Cortex of kidney (tissue), 1 donor: ENCODE measurements at places on chromosomes 1 and 21.

- no peak for DNase-seq
Measured at GRCh38 chr1:51919684-51920083, 41.2 kb upstream of the NRDC start.

- DNase-seq: no peak
Measured at GRCh38 chr1:119266858-119267257, 101.7 kb upstream of the HAO2 start.

DNA sequence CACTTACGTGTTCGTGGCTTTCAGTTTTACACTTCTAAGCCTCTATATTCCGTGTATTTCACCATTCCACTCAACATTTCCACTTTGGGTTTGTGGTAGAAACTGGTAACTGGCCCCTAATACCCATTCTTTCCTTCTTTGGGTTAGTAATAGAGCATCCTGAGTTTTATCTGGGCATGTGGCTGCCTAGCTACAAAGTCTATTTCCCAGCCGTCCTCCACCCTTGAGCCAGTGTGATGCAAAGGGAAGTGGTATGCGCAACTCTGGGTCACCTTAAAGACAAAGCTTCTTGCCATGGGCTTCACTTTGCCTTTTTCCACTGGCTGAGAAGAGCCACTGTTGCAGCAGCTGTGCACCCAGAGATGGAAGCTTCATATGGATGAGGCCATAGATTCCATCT lies 73.9 kb downstream of the LAMC2 start:
- DNase-seq: no peak

DNA sequence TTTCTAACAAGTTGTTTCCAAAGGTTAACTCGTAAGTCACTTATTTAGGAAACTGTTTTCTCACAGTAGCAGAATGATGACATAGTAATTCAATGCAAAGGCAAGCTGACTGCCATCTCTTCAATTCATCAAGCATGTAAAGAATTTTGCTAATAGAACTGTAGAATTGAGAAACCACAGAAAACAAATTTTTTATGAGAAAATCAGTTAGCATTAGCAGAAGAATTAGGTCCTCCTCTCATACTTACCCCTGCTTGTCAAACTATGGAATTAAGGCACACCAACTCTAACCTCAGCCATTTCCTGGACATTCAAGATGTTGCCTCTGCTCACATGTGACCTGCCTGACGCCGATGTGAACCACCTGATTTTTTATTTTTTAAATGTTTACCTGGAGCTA lies 115.2 kb downstream of the LRRC40 start:
- DNase-seq: no peak

GRCh38 chr1:153386500-153386901 lies 4.4 kb downstream of the S100A8 start:
- no peak for DNase-seq

- DNase-seq: no peak
Measured at GRCh38 chr1:36352125-36352909, 28.9 kb upstream of the EVA1B start.

- no peak for DNase-seq
Measured at GRCh38 chr1:2972011-2972878, 49.0 kb upstream of the ACTRT2 start.

- DNase-seq: no peak
Measured at GRCh38 chr1:9715536-9716226, 64.2 kb downstream of the PIK3CD start.

- no peak for DNase-seq
Measured at GRCh38 chr1:174871886-174872285, 127.9 kb upstream of the CACYBP start.

DNA sequence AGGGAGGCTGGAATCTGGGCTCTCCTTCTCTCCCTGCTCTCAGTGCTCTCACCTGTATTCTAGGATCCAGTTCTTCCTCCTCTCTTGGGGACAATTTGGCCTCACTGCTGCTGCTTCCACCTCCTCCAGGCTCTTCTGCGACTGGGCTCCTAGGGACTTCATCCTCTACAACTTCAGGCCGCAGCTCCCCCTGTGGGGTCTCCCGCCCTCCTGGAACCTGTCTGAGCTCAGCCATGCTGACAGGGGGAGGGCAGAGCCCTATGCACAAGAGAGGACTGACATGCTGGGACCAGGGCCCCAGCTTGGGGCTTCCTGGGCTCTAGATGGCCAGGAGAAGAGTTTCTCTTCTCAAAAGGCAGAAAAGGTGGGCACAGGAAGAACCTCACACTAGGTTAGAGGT lies 1.0 kb downstream of the SH3BP5L start:
- DNase-seq: no peak

GRCh38 chr1:115479055-115479482 lies 141.0 kb upstream of the NGF start:
- DNase-seq: no peak

DNA sequence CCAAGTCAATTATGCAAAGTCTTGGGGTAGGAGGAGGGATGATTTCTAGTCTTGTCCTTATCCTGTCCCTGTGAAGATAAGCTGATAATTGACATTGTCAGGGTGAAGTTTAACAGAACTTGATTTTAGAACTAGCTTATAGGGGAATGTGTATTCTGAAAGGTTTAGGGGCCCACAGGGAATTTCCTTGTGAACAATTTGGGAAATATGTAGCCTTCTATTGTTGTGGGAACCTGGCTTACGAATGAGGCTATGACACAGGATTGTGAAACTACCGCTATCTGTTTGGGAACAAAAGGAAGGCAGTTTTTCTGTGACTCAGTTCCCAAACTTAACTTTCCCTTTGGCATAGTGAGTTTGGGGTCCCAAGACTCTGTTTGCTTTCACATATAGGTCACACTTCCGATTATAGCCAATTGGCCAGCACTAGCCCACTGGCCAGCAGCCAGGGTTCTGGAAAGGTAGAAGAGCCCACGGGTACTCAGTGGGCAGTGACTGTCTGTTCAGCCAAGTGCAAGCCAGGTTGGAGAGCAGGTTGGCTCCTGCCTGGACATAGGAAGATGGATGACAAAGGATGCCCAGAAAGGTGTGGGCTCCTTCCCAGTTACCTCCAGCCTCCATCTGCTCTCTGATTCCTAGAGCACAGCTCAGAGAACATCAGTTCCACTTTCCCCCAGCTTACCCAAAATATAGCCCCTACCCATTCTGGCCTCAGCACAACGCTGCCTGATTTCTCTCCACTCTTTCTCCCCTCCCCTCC lies 35.5 kb downstream of the H3-3A start:
- no peak for DNase-seq

- no peak for DNase-seq
Measured at GRCh38 chr1:10941891-10942541, 70.4 kb upstream of the TARDBP start.

- DNase-seq: no peak
Measured at GRCh38 chr1:210397681-210398080, 69.0 kb downstream of the HHAT start.

DNA sequence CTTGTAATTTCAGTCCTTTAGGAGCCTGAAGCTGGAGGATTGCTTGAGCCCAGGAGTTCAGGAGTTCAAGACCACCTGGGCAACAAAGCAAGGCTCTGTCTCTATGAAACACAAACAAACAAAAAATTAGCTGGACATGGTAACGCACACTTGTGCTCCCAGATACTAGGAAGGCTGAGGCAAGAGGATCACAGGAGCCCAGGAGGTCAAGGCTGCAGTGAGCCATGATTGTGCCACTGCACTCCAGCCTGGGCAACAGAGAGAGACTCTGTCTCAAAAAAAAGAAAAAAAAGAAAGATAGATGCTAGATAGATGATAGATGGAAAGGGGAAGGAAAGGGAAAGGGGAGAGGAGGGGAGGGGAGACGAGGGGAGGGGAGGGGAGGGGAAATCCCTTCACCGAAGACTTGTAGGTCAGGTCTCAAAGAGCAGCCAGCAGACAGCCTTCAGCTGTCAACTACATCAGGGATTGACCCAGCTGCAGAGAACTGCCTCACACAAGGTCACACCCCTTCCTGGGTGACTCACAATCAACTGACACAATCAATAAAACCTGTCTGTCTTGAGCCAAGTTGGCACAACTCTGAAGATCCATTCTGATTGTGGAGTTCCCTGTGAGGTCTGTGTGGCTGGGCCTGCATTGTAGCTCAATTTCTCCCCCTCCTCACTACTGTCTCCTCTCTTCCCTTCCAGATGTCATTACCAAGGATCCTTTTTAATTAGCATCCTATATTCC lies 200.6 kb downstream of the RGS7 start:
- no peak for DNase-seq

DNA sequence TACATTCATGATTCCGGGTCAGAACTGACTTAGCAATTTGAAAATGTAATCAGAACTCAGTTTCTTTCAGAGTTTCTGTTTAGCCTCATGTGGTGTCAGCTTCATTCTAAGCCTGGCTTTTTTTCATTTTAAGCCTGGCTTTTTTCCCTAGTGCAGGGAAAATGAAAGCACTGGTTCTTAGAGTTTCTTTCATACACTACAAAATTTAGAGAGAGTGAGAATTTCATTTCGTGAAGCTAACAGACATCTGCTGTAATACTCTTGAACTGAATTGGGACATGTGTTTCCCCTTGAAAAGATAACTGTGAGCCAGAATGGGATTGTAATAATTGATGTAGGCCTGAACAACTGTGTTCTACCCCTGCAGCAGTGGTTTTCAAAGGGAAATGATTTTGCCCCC lies 95.3 kb upstream of the KIAA0040 start:
- DNase-seq: no peak

DNA sequence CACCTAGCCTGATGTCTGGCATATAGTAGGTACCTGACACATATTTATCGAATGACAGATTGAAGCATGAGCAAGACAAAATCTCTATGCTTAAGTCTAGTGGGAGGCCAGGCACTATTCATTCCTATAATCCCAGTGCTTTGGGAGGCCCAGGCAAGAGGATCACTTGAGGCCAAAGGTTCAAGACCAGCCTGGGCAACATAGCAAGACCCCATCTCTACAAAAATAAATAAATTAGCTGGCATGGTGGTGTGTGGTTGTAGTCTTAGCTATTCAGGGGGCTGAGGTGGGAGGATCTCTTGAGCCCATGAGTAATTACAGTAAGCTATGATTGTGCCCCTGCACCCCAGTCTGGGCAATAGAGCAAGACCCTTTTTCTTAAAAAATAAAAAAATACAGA lies 23.2 kb upstream of the TUT4 start:
- no peak for DNase-seq

GRCh38 chr1:16978567-16979474 lies 1.6 kb downstream of the MFAP2 start:
- no peak for DNase-seq

DNA sequence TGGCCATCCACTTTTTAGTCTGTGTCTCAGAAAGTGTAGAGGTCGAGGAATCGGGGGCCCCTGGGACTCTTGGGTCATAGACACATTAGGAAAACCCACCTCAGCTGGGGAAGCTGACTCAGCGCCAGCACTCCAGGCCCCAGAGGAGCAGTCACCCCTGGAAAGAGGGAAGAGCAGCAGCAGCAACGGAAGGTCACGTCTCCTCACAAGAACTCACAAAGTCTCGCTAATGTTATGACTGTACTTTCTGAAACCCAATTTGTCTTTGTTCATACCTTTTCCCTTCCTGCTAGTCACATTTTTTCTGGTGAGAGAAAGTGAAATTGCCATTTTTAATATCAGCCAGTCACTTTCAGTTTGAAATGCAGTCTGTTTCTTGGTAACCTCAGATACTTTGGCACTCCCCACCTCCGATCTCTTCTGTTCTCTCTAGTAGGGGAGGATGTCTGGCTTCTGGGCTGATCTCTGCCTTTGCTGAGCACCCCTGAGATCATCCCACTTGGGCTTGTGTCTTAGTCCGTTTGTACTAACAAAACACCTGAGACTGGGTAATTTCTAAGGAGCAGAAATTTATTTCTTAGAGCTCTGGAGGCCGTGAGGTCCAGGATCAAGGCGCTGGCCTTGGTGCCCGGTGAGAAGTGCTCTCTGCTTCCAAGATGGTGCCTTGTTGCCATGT lies 6.0 kb upstream of the NLRP3 start:
- DNase-seq: no peak

DNA sequence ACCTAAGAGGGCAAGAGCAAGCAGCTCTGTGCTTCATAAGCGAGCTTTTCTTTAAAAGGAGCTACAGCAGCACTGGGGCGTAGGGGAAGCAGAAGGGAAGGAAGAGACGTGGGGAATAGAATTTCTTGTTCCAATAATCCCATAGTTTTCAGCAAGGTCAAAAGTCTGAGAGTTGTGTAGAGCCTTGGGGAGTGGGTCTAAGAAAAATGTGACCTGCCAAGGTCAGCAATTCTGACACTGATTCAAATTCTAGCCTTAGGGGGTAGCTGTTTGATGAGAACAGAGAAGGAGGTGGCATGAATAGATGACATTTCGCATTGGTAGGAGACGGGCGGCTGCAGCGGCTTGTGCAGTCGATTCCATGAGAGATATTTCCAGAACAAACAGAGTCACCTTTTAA lies 22.4 kb downstream of the PRRX1 start:
- DNase-seq: no peak

GRCh38 chr1:244833734-244834542 lies 1.5 kb upstream of the COX20 start:
- DNase-seq: no peak

GRCh38 chr1:84890566-84890965 lies 2.4 kb downstream of the LPAR3 start:
- no peak for DNase-seq

DNA sequence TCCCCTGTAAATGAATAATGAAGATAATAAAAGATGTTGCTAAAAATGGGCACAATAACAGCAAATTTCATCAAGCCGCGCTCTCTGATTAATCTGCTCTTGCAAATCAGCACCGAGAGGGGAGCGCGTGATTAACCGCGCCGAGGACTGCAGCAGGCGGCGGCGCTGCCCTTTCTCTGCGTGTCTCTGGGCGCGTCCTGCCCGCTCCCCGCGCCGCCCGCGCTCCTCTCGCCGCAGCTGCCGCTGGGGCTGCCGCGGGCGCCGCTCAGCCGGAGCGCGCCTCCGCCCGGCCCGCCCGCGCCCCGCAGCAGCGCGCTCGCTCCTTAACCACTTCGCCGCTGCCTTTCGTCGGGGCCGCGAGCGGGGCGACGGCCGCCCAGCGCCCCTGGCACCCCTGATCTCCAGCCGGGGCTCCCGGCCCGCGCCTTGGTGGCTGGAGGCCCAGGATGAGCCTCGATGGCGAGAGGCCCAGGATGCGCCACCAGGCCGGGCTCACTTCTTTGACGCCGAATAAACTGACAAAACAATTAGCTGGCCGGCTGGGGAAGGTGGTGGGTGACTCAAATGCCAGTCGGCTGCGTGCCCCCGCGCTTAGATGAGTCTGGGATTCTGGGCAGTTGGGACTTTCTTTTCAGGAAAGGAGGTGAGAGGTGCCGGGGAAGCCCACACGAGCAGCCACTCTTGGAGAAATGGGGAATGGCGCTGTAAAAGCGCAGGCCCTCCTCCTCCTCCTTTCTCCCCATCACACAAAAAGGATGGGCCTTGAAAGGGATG lies 221.4 kb upstream of the PKN2 start:
- DNase-seq: no peak

- DNase-seq: no peak
Measured at GRCh38 chr1:46520063-46520911, 30.7 kb downstream of the DMBX1 start.

GRCh38 chr1:24364975-24365678 lies 46.0 kb downstream of the GRHL3 start:
- DNase-seq: no peak

DNA sequence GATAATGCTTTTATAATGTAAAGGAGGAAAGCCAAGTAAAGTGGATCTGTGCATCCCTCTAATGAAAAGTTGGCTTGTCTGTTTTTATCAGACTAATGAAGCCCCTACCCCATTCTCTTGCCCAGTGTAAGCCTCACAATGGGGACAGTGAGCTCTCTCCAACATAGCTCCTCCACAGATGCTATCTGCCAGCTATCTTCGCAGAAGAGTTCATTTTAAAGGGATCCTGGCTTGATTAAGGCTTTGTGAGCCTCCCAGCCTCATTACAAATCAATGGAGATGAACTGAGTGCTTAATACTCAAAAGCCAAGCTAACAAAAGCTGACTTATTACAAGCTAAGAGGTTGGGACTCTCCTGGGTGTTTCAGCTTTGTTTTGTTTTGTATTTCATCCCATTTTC lies 514.7 kb downstream of the NUF2 start:
- no peak for DNase-seq
